ENCODE measurements at places on chromosomes 6 and 20. TPM values are rescaled to one million over a fixed set of nuclear protein-coding genes. Genes with fewer than 3 reads are reported as not detected.

The GPR63 gene
- 0.48 TPM for total RNA-seq

The TNFRSF6B gene
- 0.84 TPM for total RNA-seq

The ADTRP gene
- not detected for total RNA-seq

The MAS1 gene
- total RNA-seq: not detected

The SRF gene
- total RNA-seq: 32.5 TPM

The CD2AP gene
- 18.1 TPM for total RNA-seq

The VGLL2 gene
- not detected for total RNA-seq

The HSD17B8 gene
- total RNA-seq: 2.4 TPM

The SNAI1 gene
- 13.0 TPM for total RNA-seq

The OR12D1 gene
- total RNA-seq: not detected

The TAAR8 gene
- total RNA-seq: not detected

The MDFI gene
- 75.9 TPM for total RNA-seq

The SLC24A3 gene
- 0.11 TPM for total RNA-seq

The MSH5 gene
- 18.4 TPM for total RNA-seq

The TREML2 gene
- total RNA-seq: not detected

The MUC22 gene
- total RNA-seq: not detected

The ANKEF1 gene
- 0.65 TPM for total RNA-seq

The SIRPB1 gene
- 1.1 TPM for total RNA-seq

The CLDN20 gene
- not detected for total RNA-seq

The F13A1 gene
- total RNA-seq: 2.8 TPM

The LY6G6F gene
- total RNA-seq: not detected

Measured in osteocyte (in vitro differentiated cells).